ENCODE measurements at places on chromosomes 2 and 18. TPM values are rescaled to one million over a fixed set of nuclear protein-coding genes. Genes with fewer than 3 reads are reported as not detected.
A peak's percentile ranks its signal among the peaks of the same experiment; 100 is the strongest.

Gene LYG1
- 0.12 TPM for total RNA-seq

GRCh38 chr2:47236503-47237215 is 81.6 kb upstream of the STPG4 start:
- no peak for DNase-seq

- no peak for DNase-seq
Observed at GRCh38 chr2:179555691-179556283, 291.2 kb upstream of the SESTD1 start.

DNA sequence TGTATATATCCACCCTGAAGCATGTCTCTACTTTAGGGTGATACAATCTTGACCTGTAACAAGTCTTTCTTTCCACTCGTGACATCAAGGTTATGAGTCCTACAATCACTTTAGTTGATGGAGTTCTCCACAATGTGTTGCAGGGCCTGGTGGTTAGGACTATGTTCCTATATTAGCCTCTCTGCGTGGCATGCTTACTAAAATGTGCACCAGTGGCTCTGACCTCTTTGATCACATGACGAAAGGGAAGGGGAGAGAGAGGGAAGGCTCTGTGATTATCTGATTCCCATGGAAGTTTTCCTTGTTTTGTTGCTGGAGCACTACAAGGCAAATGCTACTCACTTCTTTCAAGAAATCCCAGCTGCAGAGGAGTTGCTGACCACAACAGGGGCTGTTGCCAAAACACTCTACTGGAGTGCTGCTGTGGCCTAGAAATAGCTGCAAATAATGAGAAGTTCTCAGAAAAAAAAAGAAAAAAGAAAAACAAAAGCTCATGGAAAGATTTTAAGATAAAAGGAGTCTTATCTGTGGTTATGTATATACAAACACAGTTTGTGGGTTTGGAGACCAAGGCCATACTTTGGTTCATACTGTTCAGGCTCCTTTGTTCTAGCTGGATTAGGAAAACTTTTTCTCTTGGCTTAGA is 272.8 kb upstream of the MMADHC start:
- DNase-seq: peak; percentile 95

DNA sequence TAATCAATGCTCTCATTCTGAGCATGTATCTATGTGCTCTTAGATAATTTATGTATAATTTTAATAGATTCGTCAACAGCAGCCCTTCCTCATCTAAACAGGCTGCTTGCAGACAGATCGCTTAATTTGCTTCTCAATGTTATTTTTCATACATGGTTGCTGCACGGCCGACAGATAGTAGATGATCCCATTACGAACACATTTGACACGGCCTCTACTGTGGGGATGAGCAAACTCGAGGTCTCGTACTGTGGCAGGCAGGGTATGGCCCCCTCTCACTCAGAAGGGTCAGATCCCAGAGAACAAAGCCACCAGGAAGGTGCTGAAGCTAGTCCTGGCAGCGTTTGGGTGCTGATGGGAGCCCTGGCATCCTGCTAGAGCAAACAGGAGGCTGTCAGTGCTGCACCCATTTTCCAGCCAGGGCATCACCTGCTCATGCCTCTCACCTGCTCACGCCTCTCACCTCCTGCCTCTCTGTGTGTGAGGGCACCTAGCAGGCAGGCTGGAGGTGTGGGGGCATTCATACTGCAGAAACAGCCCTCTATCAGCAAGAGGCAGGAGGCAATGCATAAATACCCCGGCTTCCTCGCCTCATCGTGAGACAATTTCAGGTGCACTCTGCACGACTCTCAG is 80.0 kb downstream of the KLHL29 start:
- DNase-seq: no peak
